ENCODE measurements at places on chromosomes 3 and 15.

- peak; percentile 59 for DNase-seq
Observed at GRCh38 chr15:83845230-83845629, 191.3 kb downstream of the ADAMTSL3 start.

GRCh38 chr3:50124800-50125178 is 30.3 kb upstream of the SEMA3F start:
- DNase-seq, result no peak

DNA sequence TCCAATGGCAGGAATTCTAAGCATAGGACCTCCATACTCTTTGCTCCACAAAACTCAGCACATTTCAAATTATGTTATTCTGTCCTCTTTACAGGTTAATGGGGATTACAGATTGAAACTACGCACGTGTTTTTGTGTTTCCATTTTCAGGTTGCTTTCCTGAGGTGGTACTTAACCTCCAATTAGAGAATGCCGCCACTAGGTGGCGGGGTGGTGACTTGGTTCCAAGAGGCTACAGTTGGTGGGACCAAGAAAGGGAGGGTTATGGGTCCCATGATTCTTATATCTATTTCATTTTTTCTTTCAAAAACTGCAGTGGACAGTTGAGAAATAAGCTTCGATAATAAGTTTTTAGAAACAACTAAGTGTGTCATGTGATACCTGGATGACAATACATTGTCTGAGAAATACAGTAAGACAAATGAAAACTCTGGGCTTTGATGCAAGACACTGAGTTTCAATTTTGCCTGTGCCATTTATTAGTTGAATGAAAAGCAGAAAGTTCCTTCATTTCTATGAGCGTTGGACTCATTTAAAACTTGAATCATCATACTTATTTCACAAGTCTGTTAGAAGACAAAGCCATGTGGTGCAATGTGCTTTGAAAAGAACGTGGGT is 539.0 kb downstream of the FGF12 start:
- peak; percentile 11 for DNase-seq

- DNase-seq, result no peak
Observed at GRCh38 chr3:169610888-169611291, 52.6 kb downstream of the MECOM start.

GRCh38 chr3:46719044-46719565 is 1.4 kb upstream of the PRSS50 start:
- DNase-seq, result no peak

DNA sequence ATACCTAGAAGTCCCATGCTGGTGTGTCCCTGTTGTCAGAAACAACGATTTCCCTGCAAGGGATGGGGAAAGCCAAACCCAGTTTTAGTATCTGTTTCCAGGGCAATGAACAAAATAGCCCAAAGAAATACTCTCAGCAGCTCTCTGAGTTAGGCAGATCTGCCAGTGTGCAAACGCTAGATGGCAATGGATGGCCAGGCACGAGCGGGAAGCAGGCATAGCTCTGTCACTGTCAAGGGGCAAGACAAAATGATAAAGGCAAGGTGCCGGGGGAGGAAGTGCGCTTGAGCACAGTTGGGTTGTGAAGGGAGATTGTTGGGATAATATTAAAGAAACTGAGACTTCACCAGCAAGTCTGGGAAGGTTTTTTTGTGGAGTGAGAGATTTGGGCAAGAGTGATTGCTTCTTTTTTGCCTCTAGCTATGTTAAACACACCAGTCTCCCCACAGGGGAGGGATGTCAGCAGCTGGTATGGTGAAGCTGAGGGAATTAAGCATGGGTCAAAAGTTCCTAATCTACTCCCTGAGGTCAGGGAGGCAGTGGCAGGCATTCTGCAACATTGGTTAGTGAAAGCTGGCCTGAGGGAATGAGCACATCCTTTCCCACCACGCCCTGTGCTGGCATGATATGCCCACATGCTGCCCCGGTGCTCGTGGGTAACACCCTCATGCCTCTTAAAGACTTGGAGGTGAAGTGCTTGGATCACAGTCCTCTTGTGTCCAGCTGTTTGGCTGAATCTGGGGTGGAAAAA is 117.5 kb downstream of the PDCD6IP start:
- DNase-seq, result no peak

- no peak for DNase-seq
Observed at GRCh38 chr15:64642875-64643274, 132.5 kb downstream of the RBPMS2 start.

DNA sequence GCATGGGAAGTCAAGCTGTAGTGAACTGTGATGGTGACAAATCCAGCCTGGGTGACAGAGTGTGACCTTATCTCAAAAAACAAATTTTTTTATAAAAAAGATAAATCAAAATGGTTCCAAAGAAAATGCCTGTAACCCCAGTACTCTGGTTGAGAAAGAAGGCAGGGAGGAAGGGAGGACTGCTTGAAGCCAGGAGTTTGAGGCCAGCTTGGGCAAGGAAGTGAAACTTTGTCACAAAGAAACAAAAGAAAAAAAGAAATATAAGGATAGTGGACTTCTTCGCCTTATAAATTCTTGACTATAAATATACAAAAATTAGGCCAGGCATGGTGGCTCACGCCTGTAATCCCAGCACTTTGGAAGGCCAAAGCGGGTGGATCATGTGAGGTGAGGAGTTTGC is 34.1 kb downstream of the SMARCC1 start:
- DNase-seq, result no peak

DNA sequence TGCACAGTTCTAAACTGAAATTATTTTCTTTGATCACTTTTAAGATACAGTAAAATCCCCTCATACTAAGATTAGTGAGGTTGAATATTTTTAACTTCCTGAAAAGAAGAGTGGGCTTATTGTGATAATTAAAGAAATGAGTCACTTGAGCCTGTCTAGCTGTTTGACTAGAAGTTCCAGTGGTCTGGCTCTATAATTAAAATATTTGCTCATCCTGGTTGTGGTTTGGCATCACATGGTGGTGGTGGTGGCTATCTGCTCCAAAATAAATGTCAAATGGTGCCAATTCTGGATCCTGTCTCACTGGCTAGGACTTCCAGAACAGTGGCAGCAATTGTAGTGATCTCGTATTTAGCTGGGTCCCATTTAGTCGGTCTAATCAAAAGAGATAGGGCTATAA is 8.6 kb upstream of the TEX9 start:
- no peak for DNase-seq

- DNase-seq, result no peak
Observed at GRCh38 chr3:108235290-108235689, 13.1 kb upstream of the IFT57 start.

DNA sequence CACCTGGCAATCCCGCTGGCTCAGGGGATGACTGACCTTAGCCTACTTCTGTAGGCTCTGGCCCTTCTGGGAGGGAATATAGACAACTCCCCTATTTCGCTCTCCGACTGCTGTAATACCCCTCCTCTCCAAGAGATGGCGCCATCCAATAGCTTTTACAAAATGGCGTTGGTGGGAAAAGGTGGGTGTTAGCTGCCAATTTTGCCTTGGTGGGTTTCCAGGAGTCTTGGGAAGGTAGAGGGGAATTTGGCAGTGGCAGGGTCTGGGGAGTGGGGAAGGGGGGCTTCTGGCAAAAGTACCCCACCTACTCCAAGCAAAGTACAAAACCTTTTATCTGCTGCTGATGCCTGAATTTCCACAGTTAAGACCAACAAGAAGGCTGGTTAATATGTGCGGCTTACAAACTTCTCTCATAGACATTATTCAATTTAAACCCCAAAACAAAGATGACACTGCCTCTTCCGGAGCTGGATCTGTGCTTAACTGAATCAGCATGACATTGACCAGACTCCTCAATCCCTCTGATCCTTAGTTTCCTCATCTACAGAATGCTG is 62.1 kb downstream of the RASGRF1 start:
- no peak for DNase-seq

DNA sequence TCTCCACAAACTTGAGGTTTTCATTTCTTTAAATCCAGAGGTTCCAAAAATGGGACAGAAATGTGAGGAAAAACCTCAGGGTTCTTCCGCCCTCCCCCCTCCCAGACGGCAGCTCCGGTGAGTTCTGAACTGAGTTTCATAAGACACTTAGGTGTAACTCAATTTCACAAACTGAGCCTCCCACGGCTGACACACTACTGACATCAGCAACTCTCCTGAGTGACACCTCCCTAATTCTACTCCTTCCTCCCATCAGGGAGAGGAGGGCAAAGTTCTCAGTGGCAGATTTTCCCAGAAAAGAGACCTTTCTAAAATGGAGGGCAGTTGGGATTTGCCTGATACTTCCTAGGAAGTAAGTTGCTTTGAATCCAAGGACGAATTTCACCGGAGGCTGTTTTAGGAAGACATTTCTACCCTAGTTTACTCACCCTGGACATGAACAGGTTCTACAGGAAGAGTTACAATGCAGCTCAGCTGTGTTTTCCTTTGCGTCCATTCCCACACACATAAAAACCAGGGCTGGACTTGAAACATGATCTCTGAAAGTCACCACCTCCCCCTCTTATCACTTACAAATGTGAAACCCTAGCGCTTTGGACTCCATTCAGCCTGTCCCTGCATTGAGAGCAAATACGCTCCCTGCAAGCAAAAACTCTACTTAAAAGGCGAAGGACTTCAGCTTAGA is 78.1 kb upstream of the LMOD3 start:
- DNase-seq, result no peak

GRCh38 chr15:69304182-69304545 is 5.5 kb downstream of the PAQR5 start:
- DNase-seq, result peak; percentile 55
